Tibial artery (tissue), 4 donors: ENCODE measurements at places on chromosomes 7 and 10.

GRCh38 chr7:96131525-96131924 is 190.4 kb downstream of the SLC25A13 start:
- DNase-seq, result no peak

DNA sequence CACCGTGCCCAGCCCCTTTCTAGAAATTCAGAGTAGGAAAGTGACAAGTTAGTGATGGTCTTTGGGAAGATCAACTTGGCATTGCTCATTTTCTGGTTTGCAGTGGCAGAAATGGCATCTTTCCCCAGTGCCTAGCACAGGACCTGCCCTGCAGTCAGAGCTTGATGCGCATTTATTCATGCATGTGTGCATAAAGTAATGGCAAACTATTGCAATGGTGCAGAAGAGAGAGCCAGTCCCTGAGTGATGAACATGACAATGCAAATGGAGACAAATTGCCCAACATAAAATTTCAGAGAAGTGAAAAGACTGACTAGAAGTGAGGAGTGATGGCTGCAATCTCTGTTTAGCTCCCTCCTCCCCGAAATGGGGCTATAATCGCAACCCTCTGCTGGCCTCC is 268.2 kb downstream of the CCSER2 start:
- DNase-seq, result no peak

DNA sequence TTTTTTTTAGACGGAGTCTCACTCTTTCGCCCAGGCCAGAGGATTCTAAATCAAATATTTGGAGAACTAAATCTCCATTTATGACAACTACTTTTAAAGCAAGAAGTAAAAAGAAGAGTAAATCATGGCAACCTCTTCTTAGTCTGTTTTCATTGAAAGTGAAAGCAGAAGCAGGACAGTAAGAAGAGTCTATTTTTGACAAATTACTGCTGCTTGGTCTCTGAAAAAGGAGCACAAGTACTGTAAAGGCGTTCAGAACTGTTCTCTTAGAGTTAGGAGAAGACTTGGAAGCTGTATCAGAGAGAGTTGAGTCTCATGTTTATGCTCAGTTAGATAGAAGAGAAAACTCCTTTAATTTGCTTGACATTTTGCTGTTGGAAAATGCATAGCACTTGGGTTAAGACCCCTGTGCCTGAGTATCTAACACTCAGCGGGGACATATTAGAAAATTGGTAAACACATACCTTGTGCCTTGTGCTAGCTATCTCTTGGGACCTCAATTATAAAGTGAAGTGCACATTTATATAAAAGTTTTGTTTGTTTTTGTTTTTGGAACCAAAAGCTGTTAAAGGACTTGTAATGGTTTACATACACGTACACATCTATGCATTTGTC is 433.0 kb downstream of the ANKRD7 start:
- DNase-seq, result no peak

GRCh38 chr7:135714534-135715009 is 13.4 kb downstream of the SLC13A4 start:
- DNase-seq, result no peak

GRCh38 chr10:10363217-10363616 is 654.5 kb upstream of the CELF2 start:
- no peak for DNase-seq

GRCh38 chr7:124712017-124712416 is 53.6 kb downstream of the GPR37 start:
- no peak for DNase-seq

GRCh38 chr10:79378647-79379511 is 31.6 kb downstream of the PPIF start:
- DNase-seq, result peak; percentile 61

DNA sequence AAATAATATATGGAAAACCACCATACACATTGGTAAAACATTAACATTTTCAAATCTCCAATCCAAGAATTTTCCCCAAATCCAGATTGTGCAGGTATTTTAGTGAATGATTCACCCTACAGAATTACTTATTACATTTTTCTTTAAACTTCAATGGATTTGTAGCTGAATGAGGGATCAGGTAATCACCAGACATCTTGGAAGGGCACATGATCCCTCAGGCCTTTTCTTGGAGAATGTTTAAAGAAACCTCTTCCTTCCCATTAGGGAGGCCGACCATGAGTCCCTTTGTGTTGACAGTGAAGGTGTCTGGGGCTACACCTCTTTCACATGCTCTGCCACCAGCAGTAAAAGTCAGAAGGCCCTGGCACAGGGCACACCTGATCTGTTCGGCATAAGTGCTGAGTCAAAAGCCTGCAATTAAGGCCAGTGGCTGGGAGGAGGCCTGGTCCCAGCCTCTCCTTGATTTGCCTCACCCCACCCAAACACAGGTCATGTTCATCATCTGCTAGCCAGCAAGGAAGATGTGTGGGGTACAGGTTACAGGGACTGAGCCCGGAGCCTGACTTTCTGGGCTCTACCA is 207.7 kb downstream of the SNX10 start:
- DNase-seq, result no peak

DNA sequence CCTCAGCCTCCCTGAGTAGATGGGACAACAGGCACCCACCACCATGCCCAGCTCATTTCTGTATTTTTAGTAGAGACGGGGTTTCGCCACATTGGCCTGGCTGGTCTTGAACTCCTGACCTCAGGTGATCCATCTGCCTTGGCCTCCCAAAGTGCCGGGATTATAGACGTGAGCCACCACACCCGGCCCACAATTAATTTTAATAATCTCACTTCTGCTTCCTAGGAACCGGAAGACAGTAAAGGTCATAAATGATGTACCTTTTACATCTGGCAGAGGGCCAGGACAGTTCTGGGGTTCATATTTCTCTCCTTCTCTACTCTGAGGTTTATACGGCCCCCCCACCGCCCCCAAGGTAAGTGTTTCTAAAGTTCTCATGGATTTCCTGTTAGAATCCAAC is 31.2 kb upstream of the AOAH start:
- no peak for DNase-seq

DNA sequence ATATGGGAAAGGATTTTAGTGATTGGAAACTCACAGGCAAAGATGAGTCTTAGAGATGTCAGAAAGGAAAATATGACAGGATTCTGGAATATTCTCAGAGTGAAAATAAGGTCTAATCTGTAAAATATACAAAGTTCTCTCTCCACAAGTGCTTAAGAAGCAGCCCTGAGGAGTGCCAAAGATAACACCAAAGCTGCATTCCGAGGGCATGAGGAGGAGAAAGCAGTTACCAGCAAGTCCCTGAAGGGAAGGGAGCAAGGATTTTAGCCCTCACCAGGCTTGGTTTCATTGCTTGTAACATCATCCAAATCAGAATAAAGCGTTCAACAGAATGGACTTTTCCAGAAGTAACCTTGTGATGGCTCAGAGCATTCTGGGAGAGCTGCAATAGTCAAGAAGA is 31.4 kb upstream of the DLX6 start:
- DNase-seq, result no peak

DNA sequence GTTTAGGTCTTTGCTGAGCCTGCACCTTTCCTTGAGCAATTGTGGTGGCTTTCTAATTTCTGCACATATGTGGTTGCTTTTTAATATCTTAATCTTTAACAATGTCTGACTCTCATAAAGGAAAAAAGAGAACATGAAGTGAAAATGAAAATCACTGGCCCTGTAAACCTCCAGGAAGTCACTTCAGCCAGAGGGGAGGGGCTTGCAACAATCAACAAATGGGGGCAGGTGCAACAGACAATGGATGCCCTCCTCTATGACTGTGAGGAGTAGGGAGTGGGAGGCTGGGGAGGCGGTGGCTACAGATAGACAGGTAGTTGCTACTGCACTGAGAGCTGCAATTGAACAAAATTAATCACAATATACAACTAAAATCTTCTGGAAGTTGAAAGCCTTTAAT is 1377.4 kb downstream of the XPNPEP1 start:
- DNase-seq, result no peak

- no peak for DNase-seq
These were observed 86.2 kb upstream of the ABCB5 start for GRCh38 chr7:20529260-20529659.

- DNase-seq, result no peak
These were observed 129.6 kb downstream of the DKK1 start for GRCh38 chr10:52443419-52444388.

- peak; percentile 82 for DNase-seq
These were observed 72.0 kb downstream of the SLC37A3 start for GRCh38 chr7:140326116-140326928.

GRCh38 chr10:91513598-91514424 is 103.7 kb downstream of the HECTD2 start:
- DNase-seq, result no peak

- peak; percentile 73 for DNase-seq
These were observed 3.4 kb upstream of the MUC12 start for GRCh38 chr7:100965723-100966541.

DNA sequence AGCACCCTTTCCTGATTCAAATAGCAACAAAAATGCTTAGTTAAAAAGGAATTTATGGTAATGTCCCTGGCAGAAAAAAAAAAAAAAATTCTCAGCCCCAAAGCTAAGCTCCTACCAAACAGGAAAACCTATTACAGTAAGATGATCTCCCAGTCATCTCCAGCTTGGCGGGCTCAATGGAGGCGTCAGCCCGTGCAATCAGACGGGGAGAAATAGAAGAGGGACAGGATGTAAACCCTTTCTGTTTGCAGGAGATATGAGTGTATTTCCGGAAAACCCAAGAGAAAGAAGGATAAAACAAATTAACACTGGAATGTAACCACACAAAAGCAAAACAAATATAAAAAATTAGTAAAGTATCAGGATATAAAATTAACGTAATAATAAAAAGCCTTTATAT is 242.8 kb downstream of the TCERG1L start:
- peak; percentile 5 for DNase-seq

DNA sequence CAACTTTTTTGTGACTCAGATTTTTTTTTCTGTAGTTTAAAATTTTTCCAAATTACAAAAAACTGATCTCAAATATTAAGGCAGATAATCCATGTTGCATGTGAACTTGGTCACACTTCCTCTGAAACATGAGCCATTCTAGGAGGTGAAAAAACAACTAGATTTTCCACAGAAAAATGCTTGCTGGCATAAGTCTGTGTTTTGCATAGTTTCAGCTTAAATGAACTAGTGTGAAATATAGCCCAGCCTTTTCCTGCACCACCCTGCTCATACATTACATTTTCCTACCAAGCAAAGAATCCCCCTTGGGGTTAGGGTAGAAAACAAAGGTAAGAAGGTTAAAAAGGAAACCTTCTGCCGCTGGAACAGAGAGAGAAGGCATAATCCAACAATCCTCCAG is 48.2 kb downstream of the SLC25A13 start:
- no peak for DNase-seq

DNA sequence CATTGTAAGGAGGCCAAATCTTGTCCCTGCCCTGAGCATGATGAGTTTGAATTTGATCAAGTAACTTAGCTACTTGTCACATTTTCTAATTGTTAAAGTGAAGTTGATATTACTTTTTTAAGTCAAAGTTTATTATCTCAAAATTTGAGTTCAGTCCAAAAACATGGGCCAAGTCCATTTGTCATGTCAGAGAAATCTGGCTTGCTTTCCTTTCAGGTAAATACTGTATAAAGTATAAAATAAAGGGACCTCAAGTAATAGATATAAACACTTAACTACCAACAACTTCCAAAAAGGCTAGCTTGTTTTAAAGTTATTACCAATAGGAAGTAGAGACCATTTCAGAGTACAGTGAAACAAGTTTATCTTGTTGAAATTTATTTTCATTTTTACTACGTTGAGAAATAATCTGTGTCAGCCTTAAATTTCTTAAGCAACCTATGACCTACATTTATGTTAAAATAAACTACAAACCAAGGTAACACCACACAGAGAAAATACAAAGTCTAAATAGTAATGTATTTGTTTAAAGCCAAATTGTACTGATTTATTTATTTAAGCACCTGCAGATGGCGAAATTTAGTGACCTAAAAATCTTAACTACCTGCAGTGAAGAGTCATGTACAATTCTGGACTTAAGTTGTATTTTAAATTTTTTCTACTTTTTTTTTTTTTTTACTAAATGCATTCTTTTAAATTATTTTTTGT is 36.5 kb downstream of the FHIP2A start:
- no peak for DNase-seq

DNA sequence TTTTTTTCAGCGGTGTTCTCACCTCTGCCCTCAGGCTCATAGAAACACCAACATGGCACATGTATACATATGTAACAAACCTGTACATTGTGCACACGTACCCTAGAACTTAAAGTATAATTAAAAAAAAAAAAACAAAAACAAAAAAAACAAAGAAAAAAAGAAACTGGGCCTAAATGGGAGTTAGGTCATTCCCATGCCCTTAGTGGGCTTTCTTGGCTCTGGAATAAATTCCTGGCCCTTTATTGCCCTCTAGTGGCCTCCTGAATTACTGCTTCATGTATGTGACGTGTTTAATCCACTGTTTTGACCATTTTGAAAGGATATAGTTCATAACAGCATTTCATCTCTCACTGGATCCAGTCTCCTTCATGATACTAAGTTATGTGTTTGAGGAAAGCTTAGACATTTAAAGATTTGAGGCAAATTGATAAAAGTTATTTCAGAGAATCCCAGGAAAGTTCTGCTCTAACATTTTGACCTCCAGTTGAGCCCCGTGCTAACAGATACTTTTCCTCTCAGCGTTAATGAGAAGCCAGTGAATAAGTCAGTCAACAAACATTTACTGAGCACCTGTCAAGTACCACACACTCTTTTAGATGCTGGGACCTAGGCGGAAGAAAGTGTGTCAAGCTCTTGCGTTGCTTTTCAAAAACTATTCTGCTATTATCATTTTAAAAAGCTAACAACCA is 54.7 kb upstream of the SYPL1 start:
- no peak for DNase-seq

- DNase-seq, result no peak
These were observed 62.0 kb downstream of the CUBN start for GRCh38 chr10:17067376-17068264.

GRCh38 chr10:70456164-70456563 is 14.7 kb upstream of the NODAL start:
- DNase-seq, result no peak

DNA sequence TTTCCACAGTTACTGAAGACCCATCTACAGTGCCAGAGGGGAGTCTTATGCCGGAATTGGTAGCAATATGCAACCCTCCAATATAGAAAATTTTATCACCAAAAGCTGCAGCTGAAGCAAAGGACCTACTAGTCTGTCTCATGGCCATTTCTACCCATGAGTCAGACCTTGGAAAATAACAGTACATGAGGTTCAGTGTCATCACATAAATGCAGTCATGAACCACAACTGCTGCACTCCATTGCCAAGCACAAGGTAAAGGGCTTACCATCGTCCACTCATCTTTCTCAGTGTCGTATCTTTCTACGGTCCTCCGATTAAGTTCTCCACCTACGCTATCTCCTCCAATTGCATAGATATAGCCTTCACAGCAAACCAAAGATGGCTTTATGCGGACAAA is 21.8 kb downstream of the KBTBD2 start:
- DNase-seq, result no peak

- DNase-seq, result no peak
These were observed 128.3 kb downstream of the ADARB2 start for GRCh38 chr10:1608851-1609647.

DNA sequence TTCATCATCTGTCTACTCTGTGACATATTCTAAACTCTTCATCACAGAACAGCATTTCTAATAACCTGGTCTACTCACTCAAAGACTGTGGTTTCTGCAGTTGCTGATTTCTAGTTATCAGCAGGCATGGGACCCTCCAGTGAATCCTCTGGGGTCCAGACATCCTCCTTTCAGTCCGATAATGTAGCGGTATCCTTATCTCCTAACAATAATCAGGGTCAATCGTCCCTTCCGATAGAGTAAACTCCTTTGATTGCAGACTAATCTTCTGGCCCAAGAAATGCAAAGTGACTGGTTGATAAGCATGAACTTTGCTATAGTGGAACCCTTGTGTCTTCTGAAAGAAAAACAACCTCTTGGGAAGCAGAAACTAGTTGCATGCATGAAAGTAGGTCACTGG is 1209.8 kb upstream of the CELF2 start:
- no peak for DNase-seq

GRCh38 chr10:30432622-30433305 is 1.2 kb upstream of the MAP3K8 start:
- DNase-seq, result peak; percentile 82
